ENCODE measurements at places on chromosomes 3 and 15.

DNA sequence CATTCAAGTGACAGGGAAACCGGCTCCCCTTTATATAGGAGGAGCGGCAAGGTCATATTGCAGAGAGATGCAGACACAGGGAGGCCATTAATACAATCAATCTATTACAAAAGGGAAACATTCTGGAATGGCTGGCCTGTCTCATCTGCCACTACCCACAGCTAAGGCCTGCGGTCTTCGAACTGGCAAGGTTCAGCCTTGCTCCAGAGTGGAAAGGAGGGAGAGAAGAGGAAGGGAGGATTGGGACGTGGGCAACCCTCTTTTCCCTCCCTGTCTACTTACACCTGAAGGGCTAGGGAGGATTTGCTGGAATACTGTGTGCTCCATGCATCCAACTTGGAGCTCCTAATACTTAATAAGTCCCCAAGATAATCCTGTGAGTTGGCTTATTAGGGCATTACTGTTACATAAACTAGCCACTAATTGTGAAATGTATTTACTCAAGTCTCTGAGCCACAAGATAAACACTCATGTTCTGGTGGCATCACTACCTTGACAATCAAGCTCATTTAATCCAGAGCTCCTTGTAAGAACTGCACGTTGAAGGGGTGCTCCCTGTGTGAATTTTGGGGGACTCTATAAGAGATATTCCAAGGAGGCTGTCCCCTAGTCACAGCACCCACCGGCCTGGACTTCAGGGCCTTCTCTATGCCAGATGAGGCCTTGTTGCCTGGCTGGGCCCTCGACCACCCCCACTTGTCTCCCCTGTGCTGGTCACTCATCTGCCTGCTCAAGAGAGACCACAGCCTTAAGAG, 19.7 kb upstream of the CCDC174 start:
- DNase-seq = no peak

- peak; percentile 70 for DNase-seq
Observed at GRCh38 chr3:136819731-136820679, 1.1 kb downstream of the SLC35G2 start.

DNA sequence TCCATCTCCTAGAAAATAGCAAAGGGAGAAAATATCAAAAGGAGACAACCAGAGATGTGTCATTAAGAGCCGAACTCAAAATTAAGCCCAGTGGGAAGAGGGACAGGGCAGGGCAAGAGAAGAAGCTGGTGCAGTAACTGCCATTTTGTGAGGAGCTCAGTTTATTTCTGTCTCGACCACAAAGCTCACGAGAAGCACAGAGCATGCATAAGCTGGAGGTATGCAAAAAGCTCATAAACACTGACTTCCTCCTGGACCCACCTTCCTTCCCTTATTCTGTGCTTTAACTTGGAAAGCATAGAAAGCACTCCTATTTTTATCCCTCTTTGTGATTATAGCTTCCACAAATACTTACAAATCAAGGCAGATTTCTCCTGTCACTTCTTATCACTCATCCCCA, 81.3 kb downstream of the DGKG start:
- DNase-seq = no peak

GRCh38 chr15:54033356-54033860, 55.2 kb downstream of the UNC13C start:
- DNase-seq = no peak

DNA sequence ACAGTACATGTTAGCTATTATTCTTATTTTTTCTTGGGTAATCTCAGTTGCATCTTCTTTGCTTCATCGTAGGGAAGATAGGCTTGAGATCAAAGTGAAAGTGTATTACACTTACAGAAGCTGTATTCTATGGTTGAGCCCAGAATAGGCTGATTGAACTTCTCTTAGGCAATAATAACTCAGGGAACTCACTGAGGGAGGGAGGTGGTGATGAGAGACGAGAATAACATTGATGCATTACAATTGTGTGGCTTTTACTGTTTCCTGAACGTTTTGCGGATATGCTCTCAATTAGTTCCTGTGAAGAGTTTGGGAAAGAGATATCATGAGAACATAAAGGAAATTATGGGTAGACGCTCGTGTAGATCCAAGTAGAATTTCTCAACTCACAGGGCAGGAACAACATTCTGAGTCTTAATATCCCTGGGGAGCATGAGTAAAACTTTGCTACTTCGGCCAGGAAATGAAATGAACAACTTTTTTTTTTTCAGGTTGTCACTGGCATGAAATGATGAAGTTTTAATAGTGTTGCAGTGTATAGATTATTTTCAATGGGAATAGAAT, 302.2 kb downstream of the TUSC7 start:
- no peak for DNase-seq

DNA sequence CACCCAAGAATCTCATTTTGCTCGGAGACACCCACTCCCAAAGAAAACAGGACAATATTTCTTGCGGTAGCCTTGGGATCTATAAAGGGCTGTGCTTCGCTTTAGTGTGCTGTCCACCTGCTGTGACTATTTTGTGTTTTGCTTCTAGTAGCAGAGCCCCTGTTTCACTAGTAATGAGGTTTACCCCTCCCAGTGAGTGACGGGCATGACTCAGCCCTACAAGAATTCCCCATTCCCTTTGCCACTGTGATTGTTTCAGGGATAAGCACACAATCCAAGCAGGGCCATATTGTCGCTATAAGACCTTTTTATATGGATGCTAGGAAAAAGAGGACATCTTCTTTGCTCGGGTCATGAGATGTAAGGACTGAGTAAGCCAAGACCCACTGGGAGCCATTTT, 62.5 kb upstream of the FOXB1 start:
- no peak for DNase-seq

DNA sequence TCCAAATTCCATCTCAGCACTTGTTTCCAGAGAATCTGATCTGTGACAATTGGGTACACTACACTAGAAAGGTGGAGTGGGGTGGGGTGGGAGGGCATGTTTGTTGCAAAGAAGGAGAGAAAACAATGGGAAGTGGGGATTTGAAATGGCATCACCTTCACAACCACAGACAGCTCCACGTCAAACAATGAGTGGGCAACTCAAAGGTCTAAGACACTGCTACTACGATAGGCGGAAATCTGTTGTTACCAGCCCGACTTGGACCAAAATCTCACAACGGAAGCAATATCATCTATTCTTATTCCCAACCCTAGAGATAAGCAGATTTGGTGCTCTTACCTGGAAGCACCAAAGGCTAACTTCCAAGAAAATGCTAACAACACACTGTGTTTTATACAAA, 3.3 kb downstream of the CYP19A1 start:
- DNase-seq = no peak

- DNase-seq = no peak
Observed at GRCh38 chr15:92803852-92804609, 96.1 kb upstream of the CHD2 start.

GRCh38 chr3:188280627-188281026, 126.7 kb downstream of the LPP start:
- no peak for DNase-seq

GRCh38 chr15:47768735-47769134, 51.4 kb downstream of the SEMA6D start:
- DNase-seq = no peak

DNA sequence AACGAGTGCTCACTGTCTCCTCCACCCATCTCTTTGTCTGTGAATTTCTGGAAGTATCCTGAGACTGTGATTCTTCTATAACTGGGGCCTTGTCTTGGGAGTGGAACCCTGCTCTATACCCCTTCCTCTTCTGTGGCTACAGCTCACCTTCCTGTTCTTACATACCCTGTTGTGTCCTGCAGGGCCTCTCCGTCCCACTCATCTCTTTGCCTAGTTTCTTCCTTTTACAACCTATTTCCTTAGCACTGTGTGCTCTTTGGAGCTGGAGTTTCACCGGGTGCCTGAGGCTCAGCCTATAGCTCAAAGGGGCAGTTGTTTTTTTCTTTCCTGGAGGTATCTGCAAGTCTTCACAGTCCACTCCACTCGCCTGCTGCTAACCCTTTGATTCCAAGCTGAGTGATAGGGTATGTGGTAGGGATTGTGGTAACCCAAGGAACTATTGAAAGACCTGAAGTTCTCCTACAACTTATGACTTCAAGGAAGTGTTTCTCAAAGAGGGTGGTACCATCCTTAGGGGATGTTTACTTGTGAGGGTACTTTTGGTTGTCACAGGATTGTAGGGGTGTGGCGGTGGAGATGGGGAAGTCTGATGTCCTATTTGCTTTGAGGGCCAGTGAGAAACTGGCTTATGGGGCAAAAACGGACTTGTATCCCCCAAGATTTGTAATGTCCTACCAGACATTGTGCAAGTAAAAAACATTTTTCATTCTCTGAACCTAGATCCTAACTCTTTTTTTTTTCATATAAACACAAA, 66.6 kb upstream of the ARL8B start:
- DNase-seq = no peak

GRCh38 chr3:59566481-59566975, 516.7 kb upstream of the CFAP20DC start:
- no peak for DNase-seq

GRCh38 chr3:20742903-20743552, 557.0 kb upstream of the SGO1 start:
- DNase-seq = no peak

DNA sequence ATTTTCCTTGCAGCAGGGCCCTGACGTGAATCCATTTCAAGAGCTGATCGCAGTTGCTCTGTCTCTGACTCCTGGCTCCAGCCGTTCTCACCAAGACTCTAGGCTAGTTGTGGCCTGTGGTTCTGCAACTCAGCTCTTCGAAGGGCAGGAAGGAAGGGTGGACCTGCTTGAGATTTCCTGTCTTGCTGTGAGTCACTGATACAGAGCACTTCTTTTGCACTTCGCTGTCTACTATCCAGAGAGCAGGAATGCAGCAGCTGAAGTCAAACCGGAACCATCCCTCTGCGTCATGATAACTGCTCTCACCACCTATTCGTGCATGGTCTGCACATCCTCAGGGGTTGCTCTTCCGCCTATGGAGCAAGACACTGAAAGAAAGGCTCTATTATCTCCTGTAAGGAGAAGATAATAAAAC, 59.7 kb downstream of the RAP2B start:
- peak; percentile 67 for DNase-seq

DNA sequence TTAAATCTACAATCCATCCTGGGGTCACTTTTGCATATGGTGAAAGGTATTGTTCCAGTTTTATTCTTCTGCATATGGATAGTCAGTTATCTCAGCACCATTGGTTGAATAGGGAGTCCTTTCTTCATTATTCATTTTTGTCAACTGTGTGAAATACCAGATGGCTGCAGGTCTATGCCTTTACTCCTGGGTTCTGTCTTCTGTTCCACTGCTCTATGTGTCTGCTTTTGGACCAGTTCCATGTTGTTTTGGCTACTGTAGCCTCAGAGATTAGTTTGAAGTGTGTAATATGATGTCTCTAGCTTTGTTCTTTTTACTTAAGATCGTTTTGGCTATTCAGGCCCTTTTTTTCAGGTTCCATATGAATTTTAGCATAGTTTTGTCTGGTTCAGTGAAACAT, 795.8 kb downstream of the OTOL1 start:
- no peak for DNase-seq

- no peak for DNase-seq
Observed at GRCh38 chr3:95738045-95738444, 1076.3 kb upstream of the EPHA6 start.

All from DND-41 (cell line).